Mucosa of descending colon (tissue), 3 donors: ENCODE measurements at places on chromosomes 6 and 20. TPM values are rescaled to one million over a fixed set of nuclear protein-coding genes. Genes with fewer than 3 reads are reported as not detected.
A peak's percentile ranks its signal among the peaks of the same experiment; 100 is the strongest.

- DNase-seq = no peak
Observed at GRCh38 chr6:35755278-35755924, 18.6 kb downstream of the ARMC12 start.

GJA1 gene
- total RNA-seq = 5.1 TPM

DNA sequence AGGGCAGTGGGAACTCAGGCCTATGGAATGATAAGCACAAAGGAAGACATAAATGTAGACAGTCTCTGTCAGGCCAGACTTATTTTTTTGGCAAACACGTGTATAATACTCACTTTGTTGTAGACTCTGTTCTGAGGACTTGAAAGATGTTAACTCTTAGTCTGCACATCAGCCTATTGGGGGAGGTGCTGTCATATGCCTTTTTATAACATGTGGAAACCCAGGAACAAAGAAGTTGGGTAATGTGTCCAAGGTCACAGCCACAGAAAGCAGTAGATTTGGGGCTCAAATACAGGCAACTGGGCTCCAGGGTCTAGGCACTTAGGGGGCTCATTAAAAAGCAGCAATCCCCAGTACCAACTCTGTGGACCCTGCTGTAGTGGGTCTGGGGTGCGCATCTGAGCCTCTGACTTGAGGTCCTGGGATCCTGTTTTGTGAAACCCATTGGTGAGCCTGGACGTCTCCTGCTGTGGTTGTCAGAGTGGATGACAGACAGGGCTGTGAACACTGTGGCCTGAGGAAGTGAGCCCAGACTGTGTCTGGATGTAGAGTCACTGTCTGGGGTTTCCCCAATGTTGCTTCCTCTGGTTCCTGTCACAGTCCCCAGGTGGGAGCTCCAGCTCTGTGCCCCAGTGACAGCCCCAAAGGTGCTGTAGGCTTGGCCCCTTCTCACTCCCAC, 50.0 kb downstream of the CDH26 start:
- DNase-seq = no peak

GRCh38 chr6:49321561-49322072, 141.4 kb downstream of the MMUT start:
- DNase-seq = no peak

GPR6 gene
- total RNA-seq = not detected

GRCh38 chr6:150001295-150002008, 23.9 kb downstream of the RAET1L start:
- DNase-seq = no peak

MAPK13 gene
- total RNA-seq = 157 TPM

GRCh38 chr6:159973951-159974350, 5.1 kb downstream of the IGF2R start:
- no peak for DNase-seq

TDP2 gene
- total RNA-seq = 343 TPM

EDN1 gene
- 14.0 TPM for total RNA-seq

DNA sequence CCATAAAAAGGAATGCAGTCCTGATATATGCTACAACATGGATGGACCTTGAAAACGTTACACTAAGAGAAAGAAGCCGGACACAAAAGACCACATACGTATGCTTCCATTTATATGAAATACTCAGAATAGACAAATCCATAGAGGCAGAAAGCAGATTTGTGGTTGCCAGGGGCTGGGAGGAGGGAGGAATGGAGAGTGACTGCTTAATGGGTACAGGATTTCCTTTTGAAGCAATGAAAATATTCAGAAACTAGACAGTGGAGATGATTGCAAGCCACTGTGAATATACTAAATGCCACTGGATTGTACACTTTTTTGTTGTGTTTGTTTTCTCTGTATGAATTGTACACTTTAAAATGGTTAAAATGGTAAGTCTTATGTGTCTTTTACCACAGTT, 29.4 kb upstream of the CDKN1A start:
- DNase-seq = no peak

- peak; percentile 61 for DNase-seq
Observed at GRCh38 chr20:50510706-50511542, 741 bp downstream of the PTPN1 start.
